ENCODE measurements at places on chromosomes 11 and 22. TPM values are rescaled to one million over a fixed set of nuclear protein-coding genes. Genes with fewer than 3 reads are reported as not detected.

The ALDH3B1 gene
- 7.8 TPM for polyA plus RNA-seq

The CHST1 gene
- polyA plus RNA-seq = 1.1 TPM

DNA sequence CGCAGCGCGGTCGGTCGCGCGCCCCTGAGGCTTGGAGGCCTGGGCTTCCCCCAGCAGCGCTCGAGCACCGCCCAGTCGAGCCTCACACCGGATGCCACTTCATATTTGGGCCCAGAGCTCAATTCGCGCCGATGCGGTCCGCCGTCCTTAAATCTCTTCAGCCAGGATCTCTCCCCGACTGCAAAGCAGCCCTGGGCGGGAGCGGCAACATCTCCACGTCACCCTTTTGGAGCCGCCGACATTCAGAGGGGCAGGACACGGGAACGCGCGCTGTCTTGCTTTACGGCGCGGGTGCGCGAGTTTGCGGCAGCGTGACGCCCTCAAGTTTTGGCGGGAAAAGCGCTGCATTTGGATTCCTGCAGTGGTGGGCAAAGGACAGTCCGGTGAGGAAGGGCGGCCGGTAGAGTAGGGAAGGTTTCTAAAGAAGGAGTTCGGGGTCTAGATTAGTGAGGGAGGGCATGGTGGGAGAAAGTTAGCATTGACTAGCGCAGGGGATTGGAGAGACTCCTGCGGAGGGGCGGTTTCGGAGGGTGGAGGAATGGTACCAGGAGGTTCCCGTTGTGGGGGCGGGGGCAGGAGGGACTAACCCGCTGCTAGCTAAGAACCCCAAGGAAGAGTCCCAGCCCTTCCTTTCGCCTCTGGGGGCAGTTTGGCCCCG, 796 bp downstream of the CHEK1 start:
- H3K27me3 ChIP-seq = no peaks in the 10 kb centered on the region
- peak; percentile 95 for DNase-seq
- peak overlapping the region; percentile 78 for H3K4me3 ChIP-seq

DNA sequence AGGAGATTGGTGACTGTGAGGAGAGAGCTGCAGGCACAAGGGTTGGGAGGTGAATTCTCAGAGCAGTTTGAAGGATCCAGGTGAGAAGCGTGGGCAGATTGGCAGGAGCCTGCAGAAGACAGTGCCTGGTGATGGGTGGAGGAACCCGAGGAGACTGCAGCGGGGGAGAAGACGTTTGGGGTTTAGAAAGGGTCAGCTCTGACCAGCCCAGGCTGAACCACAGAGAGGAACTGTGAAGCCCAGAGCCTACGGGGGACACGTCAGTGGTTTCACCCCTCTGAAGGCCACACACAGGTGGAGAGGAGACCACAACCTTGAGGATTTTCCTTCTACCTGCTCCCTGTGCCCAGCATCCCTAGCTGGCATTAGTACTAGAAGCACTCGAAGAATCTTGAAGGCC, 154.8 kb upstream of the TBCEL start:
- no peaks in the 10 kb centered on the region for H3K4me1 ChIP-seq
- H3K36me3 ChIP-seq = no peaks in the 10 kb centered on the region
- no peak overlapping the region for H3K4me3 ChIP-seq
- no peak for DNase-seq
- no peaks in the 10 kb centered on the region for H3K27me3 ChIP-seq
- no peak overlapping the region for H3K27ac ChIP-seq

The B4GALNT4 gene
- polyA plus RNA-seq = 1.6 TPM

The C22orf42 gene
- polyA plus RNA-seq = not detected

The CDC45 gene
- 5.6 TPM for polyA plus RNA-seq

The FSHB gene
- polyA plus RNA-seq = not detected

DNA sequence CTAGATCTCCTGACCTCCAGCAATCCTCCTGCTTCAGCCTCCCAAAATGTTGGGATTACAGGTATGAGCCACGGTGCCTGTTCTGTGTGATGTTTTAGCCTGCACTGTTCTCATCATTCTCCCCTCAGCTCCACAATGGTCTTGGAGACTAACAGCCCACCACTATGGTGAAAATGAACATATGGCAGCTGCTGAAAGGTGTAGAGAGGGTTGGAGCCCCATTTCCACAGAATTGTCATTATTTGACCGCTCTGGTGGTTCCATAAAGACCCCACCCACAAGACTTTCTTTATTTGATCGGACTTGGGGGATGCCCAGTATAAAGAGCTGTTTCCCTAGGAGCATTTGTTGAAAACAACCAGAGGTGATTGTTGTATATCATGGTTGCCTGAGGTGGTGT, 67.9 kb upstream of the SEPTIN5 start:
- DNase-seq = no peak
- H3K4me3 ChIP-seq = no peak overlapping the region
- H3K4me1 ChIP-seq = no peaks in the 10 kb centered on the region
- H3K36me3 ChIP-seq = no peaks in the 10 kb centered on the region
- no peaks in the 10 kb centered on the region for H3K27me3 ChIP-seq

DNA sequence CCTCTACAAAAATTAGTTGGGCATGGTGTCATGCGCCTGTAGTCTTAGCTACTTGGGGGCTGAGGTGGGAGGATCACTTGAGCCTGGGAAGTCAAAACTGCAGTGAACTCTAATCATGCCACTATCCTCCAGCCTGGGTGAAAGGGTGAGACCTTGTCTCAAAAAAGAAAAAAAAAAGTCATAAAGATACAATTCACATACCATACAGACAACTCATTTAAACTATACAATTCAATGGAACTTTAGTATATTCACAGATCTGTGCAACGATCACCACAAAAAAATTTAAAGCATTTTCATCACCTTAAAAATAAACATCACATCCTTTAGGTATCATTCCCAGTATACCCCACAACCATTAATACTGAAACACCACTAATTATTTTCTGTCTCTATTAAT, 201.2 kb downstream of the PGR start:
- H3K4me1 ChIP-seq = no peaks in the 10 kb centered on the region
- H3K27me3 ChIP-seq = no peaks in the 10 kb centered on the region
- H3K4me3 ChIP-seq = no peak overlapping the region
- H3K27ac ChIP-seq = no peak overlapping the region
- no peak for DNase-seq

- H3K4me3 ChIP-seq = no peak overlapping the region
- DNase-seq = no peak
- no peaks in the 10 kb centered on the region for H3K36me3 ChIP-seq
- H3K27me3 ChIP-seq = no peaks in the 10 kb centered on the region
- peaks cover 38% of the 10 kb centered on the region for H3K4me1 ChIP-seq
Measured at GRCh38 chr11:44561275-44561805, 4.1 kb upstream of the CD82 start.

DNA sequence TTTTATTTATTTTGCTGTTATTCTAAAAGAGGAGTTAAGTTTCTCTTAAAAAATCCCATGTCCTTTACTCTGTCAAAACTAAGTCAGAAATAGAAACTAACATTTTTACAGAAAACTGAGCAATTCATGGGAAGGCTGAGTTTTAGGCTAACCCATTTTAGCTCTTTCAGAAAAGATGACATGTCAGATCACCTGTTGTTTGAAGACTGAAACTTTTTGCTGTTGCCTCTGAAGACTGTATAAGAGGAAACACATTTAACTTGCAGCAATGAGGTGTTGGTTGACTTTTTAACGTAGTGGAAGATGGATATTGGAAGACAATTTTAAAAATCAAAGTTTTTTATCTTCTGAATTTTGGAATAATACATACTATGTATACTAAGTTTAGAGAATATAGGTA, 115.4 kb downstream of the METTL15 start:
- no peak for DNase-seq
- H3K27me3 ChIP-seq = no peaks in the 10 kb centered on the region
- no peak overlapping the region for H3K27ac ChIP-seq
- H3K4me3 ChIP-seq = no peak overlapping the region
- H3K4me1 ChIP-seq = no peaks in the 10 kb centered on the region

DNA sequence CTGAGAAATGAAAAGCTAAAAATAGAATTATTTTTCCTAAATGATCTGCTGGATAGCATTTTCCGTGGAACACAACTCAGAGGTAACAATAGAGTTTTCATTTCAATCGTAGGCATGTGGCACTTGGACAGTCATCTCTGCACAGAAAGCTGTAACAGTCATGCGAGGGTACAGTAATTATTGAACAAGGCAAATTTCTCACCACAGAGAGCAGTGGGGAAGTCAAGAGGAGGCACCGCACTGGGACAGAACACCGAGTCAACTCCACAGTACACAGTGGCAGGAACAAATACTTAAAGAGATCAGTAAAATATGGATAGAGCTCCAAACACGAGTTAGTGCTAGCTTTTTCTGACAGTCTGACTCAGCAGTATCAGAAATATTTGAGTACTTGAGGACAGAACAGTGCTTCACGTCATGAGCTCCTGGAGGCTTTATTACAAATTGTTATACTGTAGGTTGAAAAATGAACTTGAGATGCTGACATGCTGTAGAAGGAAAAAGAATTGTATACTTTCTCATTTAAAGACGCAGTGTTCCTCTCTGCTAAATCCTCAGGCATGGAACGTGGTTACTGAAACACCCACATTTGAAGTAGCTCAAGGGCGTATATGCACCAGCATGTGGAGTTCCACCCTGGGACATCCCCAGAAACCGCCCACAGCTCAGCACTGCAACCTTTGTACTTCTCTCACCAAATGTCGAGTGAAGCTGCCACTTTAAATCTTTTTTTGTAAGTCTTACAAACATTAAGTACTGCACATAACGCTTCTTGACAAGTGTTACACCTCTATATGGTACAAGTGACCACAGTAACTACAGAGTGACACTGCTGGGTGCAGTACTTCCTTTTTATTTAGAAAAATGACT, 27.4 kb upstream of the YPEL1 start:
- peaks cover 100% of the 10 kb centered on the region for H3K36me3 ChIP-seq
- no peaks in the 10 kb centered on the region for H3K27me3 ChIP-seq
- peaks cover 42% of the 10 kb centered on the region for H3K4me1 ChIP-seq

- H3K4me1 ChIP-seq = peaks cover 100% of the 10 kb centered on the region
- peak overlapping the region; percentile 100 for H3K27ac ChIP-seq
- H3K36me3 ChIP-seq = peaks cover 7% of the 10 kb centered on the region
- no peak overlapping the region for H3K4me3 ChIP-seq
Measured at GRCh38 chr22:36368359-36368983, 19.3 kb downstream of the MYH9 start.

DNA sequence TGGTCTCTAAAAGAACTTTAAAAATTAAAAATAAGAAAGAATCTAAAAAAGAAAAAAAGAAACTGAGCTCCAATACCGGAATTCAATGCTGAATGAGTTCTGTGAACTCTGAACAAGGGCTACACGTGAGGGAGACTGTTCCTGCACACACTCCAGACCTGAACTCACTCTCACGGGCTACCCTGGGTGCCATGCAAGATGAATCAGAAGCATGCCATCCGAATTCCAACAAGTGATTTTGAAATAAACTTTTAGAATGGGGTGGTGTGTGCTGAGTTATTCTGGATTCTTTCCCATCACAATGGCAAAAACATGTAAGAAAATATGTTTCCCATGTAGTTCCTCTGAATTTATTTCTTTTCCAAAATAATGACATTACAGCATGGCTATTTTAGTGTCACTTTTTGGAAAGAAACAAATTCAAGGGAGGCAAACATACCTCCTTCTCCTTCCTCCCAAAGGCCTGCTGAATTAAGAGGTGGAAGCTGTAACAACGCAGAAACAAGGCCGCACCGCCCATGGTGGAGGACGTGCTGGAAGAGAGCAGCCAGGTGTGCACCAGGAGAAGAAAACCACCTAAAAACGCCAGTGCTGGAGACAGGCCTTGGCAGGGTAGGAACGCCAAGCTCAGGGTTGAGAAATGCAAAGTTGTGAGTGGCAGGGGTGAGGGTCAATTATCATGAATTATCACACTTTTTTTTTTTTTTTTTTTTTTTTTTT, 63.2 kb upstream of the ARFGAP3 start:
- H3K27me3 ChIP-seq = no peaks in the 10 kb centered on the region
- peak; percentile 54 for DNase-seq
- no peaks in the 10 kb centered on the region for H3K36me3 ChIP-seq
- H3K27ac ChIP-seq = peak overlapping the region; percentile 75

DNA sequence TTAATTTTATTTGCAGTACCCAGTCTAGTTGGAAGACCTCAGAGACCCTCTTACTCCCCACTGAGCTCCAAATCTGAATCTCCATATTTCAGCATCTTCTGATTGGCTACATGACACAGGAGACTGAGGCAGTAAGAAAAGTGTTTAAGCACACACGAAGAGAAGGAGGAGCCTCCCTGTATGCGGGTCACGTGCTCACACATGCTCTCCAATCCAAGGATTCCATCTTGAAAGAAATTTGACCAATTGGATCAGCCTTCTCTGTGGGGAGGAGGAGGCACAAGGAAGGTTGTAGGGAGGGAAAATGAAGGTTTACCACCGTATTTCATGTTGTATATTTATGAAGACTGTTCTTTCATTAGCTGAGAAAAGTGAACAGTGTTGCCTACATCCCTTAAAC, 1.2 kb downstream of the OR6T1 start:
- no peaks in the 10 kb centered on the region for H3K27me3 ChIP-seq
- DNase-seq = no peak
- H3K4me1 ChIP-seq = no peaks in the 10 kb centered on the region
- H3K36me3 ChIP-seq = no peaks in the 10 kb centered on the region

The NAALAD2 gene
- 1.2 TPM for polyA plus RNA-seq

DNA sequence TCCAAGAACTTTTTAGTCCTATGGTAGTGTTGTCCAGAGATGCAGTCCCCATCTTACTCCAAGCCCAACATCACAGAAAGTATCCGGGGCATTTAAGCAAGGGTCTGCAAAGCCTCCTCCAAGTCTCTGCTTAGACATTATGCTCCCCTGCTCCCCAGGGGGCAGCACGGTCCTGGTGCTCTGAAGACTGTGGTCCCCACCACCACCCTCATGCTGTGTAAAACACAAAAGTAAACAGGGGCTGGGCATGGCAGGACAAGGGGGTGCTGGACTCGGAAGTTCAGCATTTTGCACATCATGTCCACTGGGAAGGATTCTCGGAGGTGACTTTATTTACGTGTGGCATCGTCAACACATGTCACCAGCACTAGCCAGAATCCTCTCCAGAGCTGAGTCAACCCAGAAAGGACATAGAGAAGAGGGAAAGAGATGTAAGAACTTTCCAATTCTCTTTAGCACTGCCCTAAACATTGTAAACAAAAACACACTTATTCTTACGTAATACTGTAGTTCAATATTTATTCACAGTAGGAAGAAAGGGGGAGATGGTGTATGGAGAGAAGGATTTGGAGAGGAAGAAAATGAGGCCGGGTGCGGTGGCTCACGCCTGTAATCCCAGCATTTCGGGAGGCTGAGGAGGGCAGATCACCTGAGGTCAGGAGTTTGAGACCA, 37.7 kb downstream of the TCIRG1 start:
- H3K27me3 ChIP-seq = no peaks in the 10 kb centered on the region
- H3K4me1 ChIP-seq = peaks cover 9% of the 10 kb centered on the region
- DNase-seq = no peak
- no peak overlapping the region for H3K4me3 ChIP-seq
- no peak overlapping the region for H3K27ac ChIP-seq

- peaks cover 4% of the 10 kb centered on the region for H3K4me1 ChIP-seq
- H3K36me3 ChIP-seq = no peaks in the 10 kb centered on the region
- H3K27me3 ChIP-seq = no peaks in the 10 kb centered on the region
- H3K27ac ChIP-seq = no peak overlapping the region
Measured at GRCh38 chr11:36343436-36343835, 47.3 kb downstream of the PRR5L start.

Measured in spleen (tissue), 13 donors.